8988T (cell line): ENCODE measurements at places on chromosomes 16 and 17.

GRCh38 chr17:4853208-4853671, 20.1 kb downstream of the MINK1 start:
- no peak for DNase-seq

GRCh38 chr17:71273441-71273840, 847.4 kb upstream of the SOX9 start:
- DNase-seq: no peak

- DNase-seq: peak; percentile 85
These were observed 1.1 kb downstream of the ZNF423 start for GRCh38 chr16:49854796-49855203.

DNA sequence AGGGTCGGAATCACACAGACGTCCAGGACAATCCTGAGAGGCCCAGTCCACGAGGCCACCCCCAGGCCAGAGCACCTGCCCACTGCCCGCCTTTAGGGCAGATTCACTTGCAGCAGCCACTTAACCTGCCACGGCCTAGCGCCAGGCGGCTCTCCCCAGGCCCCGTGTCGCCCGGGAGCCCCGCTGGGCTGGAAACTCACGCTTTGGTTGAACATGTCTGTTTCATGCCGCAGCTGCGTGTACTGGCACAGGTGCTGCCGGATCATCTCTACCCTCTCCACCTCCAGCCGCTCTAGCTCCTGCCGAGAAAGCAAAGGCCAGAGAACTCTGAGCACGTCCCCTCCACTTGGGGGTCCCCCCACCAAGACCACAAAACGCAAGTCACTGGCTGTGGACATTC, 12.7 kb upstream of the RCVRN start:
- no peak for DNase-seq

DNA sequence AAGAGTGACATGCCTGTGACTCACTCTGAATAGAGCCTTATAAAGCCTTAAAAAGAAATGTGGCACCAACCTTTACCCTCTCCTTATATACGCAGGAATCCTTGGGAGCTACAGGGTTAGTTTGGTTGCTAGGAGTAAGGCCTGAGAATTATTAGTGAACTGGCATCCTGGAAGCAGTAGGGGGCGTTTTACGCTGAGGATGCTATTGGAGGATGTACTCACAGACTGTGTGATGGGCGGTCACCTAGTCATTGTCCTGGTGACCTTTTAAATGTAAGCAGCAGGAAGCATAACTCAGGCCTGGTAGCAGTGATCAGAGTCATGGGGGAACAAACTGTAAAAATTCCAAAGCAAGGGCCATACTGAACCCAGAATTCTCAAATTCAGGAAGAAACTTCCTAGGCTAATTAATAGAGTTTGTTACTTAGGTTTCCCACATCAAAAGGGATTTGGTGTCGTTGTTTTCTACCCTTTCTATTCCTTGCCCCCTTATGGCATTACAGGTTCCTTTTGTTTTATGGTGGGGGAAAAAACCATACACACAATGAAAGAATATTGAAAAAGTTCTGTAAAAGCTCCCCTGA, 153.8 kb downstream of the SNX11 start:
- DNase-seq: no peak

GRCh38 chr17:80876950-80877728, 114.5 kb upstream of the CHMP6 start:
- no peak for DNase-seq

DNA sequence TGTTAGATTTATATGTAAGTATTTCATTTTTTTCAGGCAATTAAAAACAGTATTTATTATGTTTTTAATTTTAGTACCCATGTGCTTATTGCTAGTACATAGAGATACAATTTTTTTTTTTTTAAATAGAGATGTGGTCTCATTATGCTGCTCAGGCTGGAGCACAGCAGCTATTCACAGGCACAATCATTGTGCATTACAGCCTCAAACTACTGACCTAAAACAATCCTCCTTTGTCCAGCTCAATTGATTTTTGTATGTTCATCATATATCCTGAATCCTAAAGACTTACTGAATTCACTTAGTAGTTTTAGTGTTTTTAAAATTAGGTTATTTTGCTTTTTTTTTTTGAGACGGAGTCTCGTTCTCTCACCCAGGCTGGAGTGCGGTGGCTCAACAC, 26.3 kb downstream of the SPECC1 start:
- no peak for DNase-seq

DNA sequence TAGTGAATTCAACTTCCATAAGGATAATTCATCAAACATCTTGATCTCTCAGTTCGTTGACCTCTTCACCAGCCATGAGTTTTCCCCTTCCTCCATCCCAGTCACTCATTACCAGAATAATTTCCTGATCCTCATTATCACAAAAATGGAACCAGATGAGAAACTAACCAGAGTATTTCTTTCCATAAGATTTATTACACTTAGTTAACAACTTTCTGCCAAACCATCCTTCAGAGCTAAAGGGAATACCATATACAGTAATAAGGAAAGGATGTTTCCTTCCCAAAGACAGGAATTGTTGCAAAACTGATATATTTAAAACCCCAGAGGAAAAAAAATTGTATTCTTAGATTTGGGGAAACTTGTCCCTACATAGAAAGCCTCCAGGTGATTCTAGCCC, 8.6 kb downstream of the KRTAP29-1 start:
- DNase-seq: no peak

DNA sequence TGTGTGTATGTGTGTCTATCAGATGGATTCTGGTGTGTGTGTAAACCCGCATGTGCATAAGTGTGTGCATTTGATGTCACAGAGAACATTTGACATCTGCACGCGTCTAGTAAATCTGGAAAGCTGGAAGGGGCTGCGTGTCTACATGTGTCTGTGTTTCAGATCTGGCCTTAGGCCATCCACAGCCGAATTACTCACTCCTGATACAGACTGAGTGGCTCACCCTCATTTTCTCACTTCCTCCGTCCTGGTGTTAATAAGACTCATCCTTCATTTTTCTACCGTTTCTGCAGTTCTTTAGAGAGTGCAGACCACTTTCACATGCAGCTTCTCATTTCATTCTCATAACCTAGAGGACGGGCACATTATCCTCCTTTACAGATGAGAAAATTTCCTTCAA, 491.6 kb downstream of the CDH13 start:
- DNase-seq: no peak

DNA sequence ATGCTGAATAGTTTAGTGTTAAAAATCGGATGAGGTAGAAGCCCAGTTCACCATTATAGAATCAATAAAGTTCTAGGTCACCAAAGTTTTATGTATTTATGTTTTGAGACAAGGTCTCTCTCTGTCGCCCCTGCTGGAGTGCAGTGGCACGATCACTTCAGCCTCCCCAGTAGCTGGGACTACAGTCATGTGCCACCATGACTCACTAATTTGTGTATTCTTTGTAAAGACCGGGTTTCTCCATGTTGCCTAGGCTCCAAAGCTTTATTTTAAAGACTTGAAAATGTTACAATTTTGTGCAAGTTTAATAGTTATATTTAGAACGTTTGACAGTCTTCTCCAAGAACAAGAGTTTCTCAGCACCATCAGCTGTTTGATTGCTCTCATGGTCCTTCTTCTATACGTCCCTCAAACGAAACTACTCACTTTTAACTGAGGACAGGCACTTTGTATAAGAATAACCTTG, 32.1 kb downstream of the NDE1 start:
- no peak for DNase-seq

- no peak for DNase-seq
These were observed 8.9 kb downstream of the CHAD start for GRCh38 chr17:50459756-50460155.

GRCh38 chr17:17180741-17181525, 25.2 kb downstream of the PLD6 start:
- DNase-seq: no peak

DNA sequence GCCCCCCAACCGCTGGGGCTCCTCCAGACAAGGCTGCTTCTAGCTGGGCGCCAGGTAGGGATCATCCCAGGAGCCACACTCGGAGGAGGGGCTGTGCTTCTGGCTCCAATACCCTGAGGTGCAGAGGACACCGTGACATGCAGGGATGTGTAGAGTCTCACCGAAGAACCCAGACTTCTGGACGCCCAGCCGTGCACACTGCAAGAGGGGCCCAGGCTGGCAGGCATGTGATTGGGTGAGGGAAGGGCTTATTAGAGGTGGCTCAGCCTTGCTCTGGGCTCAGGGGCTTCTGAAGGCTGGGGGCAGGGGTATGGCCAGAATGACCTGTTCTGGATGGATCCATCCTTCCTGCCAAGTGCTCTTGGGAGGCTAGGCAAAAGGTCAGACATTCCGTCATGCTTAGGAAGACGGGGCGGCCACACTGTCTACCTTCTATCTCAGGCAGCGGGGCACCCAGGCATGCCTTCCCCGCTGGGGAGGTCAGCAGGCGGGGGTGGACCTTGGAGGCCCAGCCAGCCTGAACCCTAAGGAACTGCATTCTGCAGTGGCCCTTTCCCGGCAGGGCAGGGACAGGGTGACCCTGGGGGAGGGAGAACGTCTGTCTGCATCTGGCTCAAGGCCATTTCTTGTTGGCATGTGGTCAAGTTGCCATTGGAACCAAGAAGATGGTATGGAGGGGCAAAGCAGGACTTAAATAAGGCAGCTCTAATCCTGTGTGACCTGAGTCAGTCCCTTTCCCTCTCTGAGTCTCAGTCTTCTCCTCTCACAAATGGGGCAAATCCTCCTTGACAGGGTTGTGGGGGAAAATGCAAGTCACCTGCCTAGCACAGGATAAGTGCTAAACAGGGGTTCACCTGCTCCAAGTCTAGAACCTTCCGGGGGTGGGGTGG, 5.8 kb upstream of the ADGRG1 start:
- DNase-seq: no peak

- peak; percentile 98 for DNase-seq
These were observed 8.6 kb upstream of the MC1R start for GRCh38 chr16:89909777-89910716.

DNA sequence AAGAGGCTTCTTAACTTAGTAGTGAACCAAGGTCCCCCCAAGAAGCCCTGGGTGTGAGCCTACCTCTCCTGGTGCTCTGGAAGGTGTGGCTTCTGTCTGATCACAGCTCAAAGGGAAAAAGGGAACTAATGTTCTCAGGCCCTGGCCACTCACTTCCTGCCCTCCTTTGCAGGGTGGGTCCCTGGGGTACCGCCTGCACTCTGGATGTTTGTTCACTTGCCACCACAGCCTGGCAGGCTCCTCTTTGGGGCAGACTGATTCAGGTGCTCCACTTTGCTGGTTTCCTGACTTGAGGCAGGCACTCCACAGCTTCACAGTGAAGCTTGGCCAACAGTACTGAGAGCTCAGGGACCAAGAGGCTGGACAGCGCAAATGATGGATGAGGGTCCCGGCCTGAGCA, 5.9 kb upstream of the MYO15A start:
- DNase-seq: no peak

DNA sequence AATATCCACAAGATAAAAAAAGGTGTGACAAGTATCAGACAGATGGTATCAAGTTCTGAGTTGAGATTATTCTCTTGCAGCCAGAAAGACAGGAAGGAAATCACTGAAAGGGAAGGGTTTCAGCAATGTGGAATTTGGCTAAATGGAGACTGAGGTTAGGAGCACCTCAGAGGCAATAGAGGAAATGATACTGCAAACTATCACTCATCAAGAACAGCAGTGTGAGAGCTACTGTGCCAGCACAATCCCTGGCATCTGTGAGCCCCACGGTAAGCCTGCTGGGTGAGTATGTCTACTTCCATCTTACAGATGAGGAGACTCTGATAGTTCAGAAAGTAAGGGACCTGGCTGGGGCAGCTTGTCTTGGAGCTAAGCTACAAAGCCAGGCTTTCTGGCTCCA, 162.0 kb downstream of the SALL1 start:
- no peak for DNase-seq

- DNase-seq: no peak
These were observed 6.4 kb downstream of the SLC16A3 start for GRCh38 chr17:82235056-82235774.

DNA sequence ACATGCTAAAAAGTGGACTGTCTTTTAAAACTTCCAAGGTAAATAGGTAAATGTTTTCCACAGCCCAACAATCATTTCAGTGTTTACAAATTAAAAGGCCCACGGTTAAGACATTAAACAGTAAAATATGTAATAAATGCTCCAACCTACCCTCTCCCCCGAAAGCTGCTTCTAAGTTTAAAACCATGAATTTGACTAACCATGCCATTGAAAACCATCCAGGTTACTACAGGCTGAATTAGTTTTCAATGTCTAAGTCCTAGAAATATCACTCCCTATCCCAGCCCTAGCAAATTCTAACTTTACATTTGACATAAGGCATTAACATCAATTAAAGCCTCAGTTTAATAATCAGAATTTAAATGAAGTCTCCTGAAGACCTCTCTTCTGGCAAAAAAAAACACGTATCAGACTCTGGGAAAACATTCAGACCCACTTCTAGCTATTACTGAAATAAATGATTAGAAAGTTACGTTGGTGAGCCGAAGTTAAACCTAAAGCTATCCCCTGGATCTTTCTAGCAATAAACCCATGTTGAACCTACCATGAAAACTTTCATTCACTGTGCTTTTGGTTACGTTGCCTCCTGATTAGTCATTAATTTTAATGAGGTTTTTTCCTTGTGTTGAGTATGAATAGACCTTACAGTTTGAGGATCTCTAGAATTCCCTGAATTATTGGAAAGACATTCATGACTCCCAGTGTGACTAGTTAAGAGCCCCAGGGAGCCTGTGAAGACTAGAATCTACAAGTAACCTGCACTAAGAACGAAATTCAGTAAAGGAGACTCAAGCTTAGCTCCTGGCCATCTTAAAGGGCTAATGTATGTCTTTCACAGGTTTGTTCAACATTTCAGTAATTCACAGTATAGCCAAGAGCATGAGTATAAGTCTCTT, 1.7 kb upstream of the POLG2 start:
- no peak for DNase-seq

DNA sequence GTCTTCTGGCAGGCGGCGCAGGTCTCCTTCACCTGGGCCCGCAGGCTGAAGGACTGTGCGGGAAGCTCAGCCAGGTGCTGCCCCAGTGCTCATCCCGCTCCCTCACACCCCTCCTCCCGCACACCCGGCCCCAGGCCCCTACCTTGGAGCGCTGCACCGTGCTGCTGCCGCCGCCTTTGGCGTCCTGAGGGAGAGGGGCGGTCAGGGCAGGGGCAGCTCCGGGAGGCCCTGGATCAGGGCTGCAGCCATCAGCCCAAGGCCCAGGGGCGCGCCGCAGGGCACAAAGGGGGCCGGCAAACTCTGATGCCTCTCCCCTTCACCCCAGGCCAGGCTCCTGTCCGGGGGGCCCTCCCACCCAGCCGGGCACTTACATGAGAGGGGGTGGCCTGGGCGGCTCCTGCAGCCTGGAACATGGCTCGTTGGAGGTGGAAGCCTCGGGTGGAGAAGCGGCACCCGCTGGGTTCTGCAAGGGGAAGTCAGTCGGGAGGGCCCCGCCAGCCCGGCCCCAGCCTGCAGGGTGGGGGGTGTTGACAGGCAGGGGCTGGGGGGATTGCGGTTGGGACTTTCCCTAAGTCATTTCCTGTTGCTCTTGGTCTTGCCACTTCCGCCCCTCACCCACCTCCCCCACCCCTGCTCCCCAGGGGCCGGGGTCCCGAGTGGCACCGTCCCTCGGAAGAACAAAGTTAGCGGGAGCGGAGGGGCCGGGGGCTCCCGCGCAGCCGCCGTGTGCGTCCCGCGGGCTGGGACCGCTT, 863 bp downstream of the LIMD2 start:
- DNase-seq: peak; percentile 47

- no peak for DNase-seq
These were observed 103.9 kb downstream of the GNAO1 start for GRCh38 chr16:56295059-56295665.

GRCh38 chr16:31273676-31274075, 13.9 kb downstream of the ITGAM start:
- no peak for DNase-seq

- DNase-seq: no peak
These were observed 61.5 kb upstream of the CDH5 start for GRCh38 chr16:66304961-66305360.
